Large intestine (tissue), 12 donors: ENCODE measurements at places on chromosomes 16 and 17. TPM values are rescaled to one million over a fixed set of nuclear protein-coding genes. Genes with fewer than 3 reads are reported as not detected.

The JUP gene
- 172 TPM for polyA plus RNA-seq

The EMC6 gene
- polyA plus RNA-seq: 39.7 TPM

The MYH1 gene
- 0.01 TPM for polyA plus RNA-seq

The PPP1R1B gene
- 20.4 TPM for polyA plus RNA-seq

The SPATA22 gene
- polyA plus RNA-seq: not detected

The CCL18 gene
- polyA plus RNA-seq: 0.28 TPM

The GPR139 gene
- 0.07 TPM for polyA plus RNA-seq

The ZSCAN10 gene
- 0.66 TPM for polyA plus RNA-seq

The ALDH3A2 gene
- polyA plus RNA-seq: 85.0 TPM

The CA7 gene
- polyA plus RNA-seq: 12.1 TPM

The C17orf113 gene
- 2.4 TPM for polyA plus RNA-seq

The DVL2 gene
- polyA plus RNA-seq: 44.5 TPM

The TMEM235 gene
- 0.10 TPM for polyA plus RNA-seq

The TMEM132E gene
- 0.61 TPM for polyA plus RNA-seq

The BAIAP2 gene
- polyA plus RNA-seq: 13.6 TPM

The SCNN1B gene
- polyA plus RNA-seq: 0.13 TPM

The GAS7 gene
- polyA plus RNA-seq: 24.4 TPM

The SOST gene
- not detected for polyA plus RNA-seq

The KRTAP4-9 gene
- polyA plus RNA-seq: not detected

The IRX5 gene
- 0.10 TPM for polyA plus RNA-seq

The FOXN1 gene
- polyA plus RNA-seq: 0.04 TPM

The LGALS9B gene
- polyA plus RNA-seq: 0.54 TPM

The PYY gene
- 36.2 TPM for polyA plus RNA-seq

The P2RX1 gene
- polyA plus RNA-seq: 97.1 TPM

The CHRNE gene
- 0.37 TPM for polyA plus RNA-seq

The VPS9D1 gene
- 13.4 TPM for polyA plus RNA-seq

The HYDIN gene
- polyA plus RNA-seq: 3.2 TPM

The TLCD2 gene
- polyA plus RNA-seq: 2.8 TPM

The HSD11B2 gene
- polyA plus RNA-seq: 5.8 TPM

The SBK1 gene
- polyA plus RNA-seq: 3.2 TPM

The CCL1 gene
- polyA plus RNA-seq: not detected
